ENCODE measurements at places on chromosomes 4 and X. TPM values are rescaled to one million over a fixed set of nuclear protein-coding genes. Genes with fewer than 3 reads are reported as not detected.

DNA sequence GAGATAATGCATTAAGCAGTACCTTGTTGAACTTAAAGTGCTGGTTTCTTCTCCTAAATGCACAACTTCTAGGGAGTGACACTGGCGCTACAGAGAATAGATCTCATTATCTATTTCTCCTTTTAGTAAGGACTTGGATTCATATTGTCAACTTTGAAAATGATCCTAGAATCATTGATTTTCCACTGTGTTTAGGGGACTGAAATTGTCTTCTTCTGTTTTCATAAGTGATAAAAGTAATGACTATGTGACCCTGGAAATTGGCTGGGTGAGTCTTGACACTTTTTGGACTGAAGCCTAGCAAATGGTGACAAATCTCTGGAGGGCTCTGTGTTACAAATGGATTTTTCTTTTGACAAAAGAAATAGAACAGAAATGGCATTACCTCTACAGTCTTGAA, 167.8 kb downstream of the NDST4 start:
- no peak overlapping the region for H3K27ac ChIP-seq
- no peaks in the 10 kb centered on the region for H3K36me3 ChIP-seq
- no peak for DNase-seq
- no peaks in the 10 kb centered on the region for H3K4me1 ChIP-seq
- no peaks in the 10 kb centered on the region for H3K27me3 ChIP-seq
- H3K4me3 ChIP-seq, result no peak overlapping the region

FAM9B gene
- not detected for total RNA-seq

- no peak overlapping the region for H3K27ac ChIP-seq
- no peak for DNase-seq
- H3K4me3 ChIP-seq, result no peak overlapping the region
- no peaks in the 10 kb centered on the region for H3K27me3 ChIP-seq
- no peaks in the 10 kb centered on the region for H3K4me1 ChIP-seq
- no peaks in the 10 kb centered on the region for H3K36me3 ChIP-seq
Measured at GRCh38 chrX:123256378-123256777, 72.3 kb downstream of the GRIA3 start.

CXorf66 gene
- total RNA-seq, result not detected

GRCh38 chr4:121138039-121138825, 25.9 kb downstream of the TNIP3 start:
- H3K4me3 ChIP-seq, result no peak overlapping the region
- no peaks in the 10 kb centered on the region for H3K36me3 ChIP-seq
- peak; percentile 29 for DNase-seq
- no peaks in the 10 kb centered on the region for H3K27me3 ChIP-seq
- H3K27ac ChIP-seq, result peak overlapping the region; percentile 49

GRCh38 chr4:151541389-151542071, 132.6 kb downstream of the FHIP1A start:
- no peak overlapping the region for H3K4me3 ChIP-seq
- no peaks in the 10 kb centered on the region for H3K4me1 ChIP-seq
- H3K27me3 ChIP-seq, result no peaks in the 10 kb centered on the region
- no peaks in the 10 kb centered on the region for H3K36me3 ChIP-seq
- no peak overlapping the region for H3K27ac ChIP-seq
- no peak for DNase-seq

DNA sequence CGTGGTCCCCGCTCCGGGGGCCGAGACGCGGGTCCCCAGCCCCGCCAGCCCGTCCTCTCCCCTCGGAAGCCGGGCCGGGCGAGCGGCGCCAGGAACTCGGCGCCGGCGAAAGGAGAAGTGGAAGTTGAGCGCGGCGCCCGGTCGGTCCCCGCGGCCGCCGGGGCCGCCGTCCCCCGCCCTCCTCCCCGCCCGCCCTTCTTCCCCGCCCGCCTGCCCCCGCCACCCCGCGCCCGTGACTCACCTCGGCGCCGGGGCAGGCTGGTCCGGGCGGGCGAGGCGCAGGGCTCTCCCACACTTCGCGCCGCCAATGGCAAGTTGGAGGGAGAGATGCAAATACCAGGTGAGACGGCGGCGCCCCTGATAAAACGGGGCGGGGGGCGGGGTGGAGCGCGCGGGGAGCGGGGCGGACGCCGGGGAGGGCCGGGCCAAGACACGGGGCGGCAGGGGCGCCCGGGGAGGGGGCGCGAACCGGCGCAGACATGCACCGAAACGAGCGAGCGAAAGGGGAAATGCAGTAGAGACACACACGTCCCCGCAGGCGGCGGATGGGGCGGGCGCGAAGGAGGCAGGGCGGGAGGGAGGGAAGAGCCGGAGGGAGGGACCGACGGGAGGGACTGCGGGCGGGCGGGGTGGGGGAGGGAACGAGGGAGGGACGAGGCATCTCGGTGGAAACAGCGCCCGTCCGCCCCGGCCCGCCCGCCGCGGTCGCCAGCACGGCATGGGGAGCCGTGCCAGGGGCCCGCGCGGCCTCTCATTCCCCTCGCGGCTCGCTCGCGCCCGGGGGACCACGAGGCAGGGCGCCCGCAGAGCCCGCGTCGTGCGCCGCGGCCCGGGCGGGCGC, at the start of gene ELF4:
TSS of gene ELF4 (minus strand) at position 119 of the 841 bp plus-strand sequence. CDS start 29,167 bp downstream, outside the sequence.
- peaks cover 37% of the 10 kb centered on the region for H3K4me1 ChIP-seq
- H3K36me3 ChIP-seq, result peaks cover 3% of the 10 kb centered on the region
- no peaks in the 10 kb centered on the region for H3K27me3 ChIP-seq
- H3K27ac ChIP-seq, result peak within 1 kb of the TSS; percentile 50

DNA sequence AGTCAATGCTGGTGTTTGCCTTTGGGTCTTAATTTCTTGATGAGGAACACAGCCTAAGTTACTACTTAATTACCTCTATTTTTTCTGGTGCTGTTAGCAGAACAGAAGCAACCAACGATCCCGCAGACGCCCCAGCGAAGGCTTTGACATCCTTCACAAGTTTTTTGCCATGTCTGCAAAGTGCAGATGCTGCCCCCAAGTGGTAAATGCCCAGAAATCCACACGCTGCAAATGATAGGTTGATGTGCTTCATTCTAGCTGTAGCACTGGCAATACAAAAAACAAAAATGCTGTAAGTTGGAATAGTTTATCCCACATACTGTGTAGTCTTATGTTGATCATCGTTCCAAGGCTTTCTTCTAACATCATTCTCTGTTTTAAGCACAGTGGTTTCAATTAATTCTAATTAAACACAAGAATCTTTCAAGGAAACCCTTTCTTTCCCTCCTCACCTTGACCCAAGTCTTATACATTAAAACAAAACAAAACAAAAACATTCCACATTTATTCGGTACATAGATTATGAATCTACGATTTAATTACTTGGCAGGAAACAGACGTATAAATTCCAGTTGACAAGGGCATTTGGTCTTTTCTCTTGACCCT, 1.2 kb downstream of the PNPLA4 start:
- no peak overlapping the region for H3K27ac ChIP-seq
- no peak overlapping the region for H3K4me3 ChIP-seq
- H3K4me1 ChIP-seq, result peaks cover 13% of the 10 kb centered on the region
- no peaks in the 10 kb centered on the region for H3K27me3 ChIP-seq
- peak; percentile 44 for DNase-seq

GRCh38 chr4:152464030-152464823, 71.7 kb downstream of the FBXW7 start:
- DNase-seq, result no peak
- no peaks in the 10 kb centered on the region for H3K27me3 ChIP-seq
- H3K27ac ChIP-seq, result peak overlapping the region; percentile 13
- peaks cover 11% of the 10 kb centered on the region for H3K4me1 ChIP-seq

TKTL2 gene
- not detected for total RNA-seq

DNA sequence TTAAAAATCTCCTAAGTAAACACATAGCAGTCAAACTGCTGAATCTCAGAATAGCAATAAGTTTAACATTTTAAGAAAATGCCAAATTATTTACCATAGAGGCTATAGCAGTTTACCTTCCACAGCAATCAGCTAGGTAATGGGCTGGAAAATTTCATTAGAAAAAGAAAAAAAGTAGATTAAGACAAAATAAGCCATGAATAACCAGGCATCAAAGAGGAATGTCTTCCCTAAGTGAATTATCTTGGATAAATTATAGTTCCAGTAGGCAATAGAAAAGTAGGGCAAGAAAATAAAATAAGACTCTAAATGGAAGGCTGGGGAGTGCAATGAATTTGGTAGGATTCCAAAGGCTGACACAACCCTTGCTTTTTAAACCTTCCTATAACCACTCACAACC, 722.8 kb downstream of the TRAM1L1 start:
- no peak for DNase-seq
- H3K36me3 ChIP-seq, result no peaks in the 10 kb centered on the region
- no peak overlapping the region for H3K27ac ChIP-seq

GRCh38 chr4:35884714-35885480, 359.4 kb downstream of the ARAP2 start:
- no peaks in the 10 kb centered on the region for H3K4me1 ChIP-seq
- no peak overlapping the region for H3K4me3 ChIP-seq
- H3K27ac ChIP-seq, result no peak overlapping the region
- no peaks in the 10 kb centered on the region for H3K27me3 ChIP-seq
- H3K36me3 ChIP-seq, result no peaks in the 10 kb centered on the region
- DNase-seq, result no peak

- peaks cover 8% of the 10 kb centered on the region for H3K4me1 ChIP-seq
- peak overlapping the region; percentile 11 for H3K4me3 ChIP-seq
- H3K27me3 ChIP-seq, result no peaks in the 10 kb centered on the region
Measured at GRCh38 chr4:104967034-104967401, 179.7 kb upstream of the TET2 start.

- H3K27ac ChIP-seq, result no peak overlapping the region
- DNase-seq, result no peak
- no peaks in the 10 kb centered on the region for H3K4me1 ChIP-seq
- no peak overlapping the region for H3K4me3 ChIP-seq
Measured at GRCh38 chr4:186294160-186294559, 28.2 kb downstream of the F11 start.

DNA sequence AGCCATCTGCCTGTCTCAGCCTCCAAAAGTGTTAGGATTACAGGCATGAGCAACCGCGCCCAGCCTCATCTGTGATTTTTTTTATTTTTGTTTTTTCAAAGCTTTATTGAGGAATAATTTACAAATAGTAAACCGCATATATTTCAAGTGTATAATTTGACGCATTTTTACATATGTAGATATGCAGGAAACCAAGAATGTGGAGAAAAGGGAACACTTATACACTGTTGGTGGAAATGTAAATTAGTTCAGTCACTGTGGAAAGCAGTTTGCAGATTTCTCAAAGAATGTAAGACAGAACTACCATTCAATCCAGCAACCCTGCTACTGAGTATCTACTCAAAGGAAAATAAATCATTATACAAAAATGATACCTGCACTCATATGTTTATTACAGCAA, 85.9 kb downstream of the SLC16A2 start:
- H3K27ac ChIP-seq, result no peak overlapping the region
- no peaks in the 10 kb centered on the region for H3K27me3 ChIP-seq
- H3K36me3 ChIP-seq, result no peaks in the 10 kb centered on the region

DNA sequence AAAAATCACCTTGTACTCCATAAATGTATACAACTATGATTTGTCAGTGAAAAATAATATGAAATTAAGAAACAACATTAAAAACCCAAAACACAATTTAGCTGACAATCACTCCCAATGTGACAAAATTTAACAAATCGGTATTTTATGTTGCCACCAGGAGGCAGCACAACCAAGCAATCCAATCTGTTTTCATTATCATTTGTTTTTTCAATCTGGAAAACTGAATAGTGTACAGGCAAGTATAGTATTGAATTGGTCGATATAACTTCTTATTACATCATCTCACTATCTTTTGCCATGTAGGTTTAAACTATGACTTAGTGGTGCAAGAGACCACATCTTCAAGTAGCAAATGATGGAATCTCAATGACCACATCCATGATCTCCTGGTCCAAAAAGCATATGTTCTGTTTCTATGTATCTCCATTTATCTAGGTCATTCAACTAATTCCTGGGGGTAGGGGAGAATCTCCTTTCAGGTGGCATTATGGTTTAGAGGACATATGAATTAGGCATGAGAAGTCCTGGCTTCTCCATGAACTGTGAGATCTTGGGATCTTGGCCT, 112.9 kb upstream of the AGA start:
- no peaks in the 10 kb centered on the region for H3K27me3 ChIP-seq
- H3K27ac ChIP-seq, result no peak overlapping the region
- H3K4me3 ChIP-seq, result no peak overlapping the region
- no peaks in the 10 kb centered on the region for H3K4me1 ChIP-seq
- H3K36me3 ChIP-seq, result no peaks in the 10 kb centered on the region

DNA sequence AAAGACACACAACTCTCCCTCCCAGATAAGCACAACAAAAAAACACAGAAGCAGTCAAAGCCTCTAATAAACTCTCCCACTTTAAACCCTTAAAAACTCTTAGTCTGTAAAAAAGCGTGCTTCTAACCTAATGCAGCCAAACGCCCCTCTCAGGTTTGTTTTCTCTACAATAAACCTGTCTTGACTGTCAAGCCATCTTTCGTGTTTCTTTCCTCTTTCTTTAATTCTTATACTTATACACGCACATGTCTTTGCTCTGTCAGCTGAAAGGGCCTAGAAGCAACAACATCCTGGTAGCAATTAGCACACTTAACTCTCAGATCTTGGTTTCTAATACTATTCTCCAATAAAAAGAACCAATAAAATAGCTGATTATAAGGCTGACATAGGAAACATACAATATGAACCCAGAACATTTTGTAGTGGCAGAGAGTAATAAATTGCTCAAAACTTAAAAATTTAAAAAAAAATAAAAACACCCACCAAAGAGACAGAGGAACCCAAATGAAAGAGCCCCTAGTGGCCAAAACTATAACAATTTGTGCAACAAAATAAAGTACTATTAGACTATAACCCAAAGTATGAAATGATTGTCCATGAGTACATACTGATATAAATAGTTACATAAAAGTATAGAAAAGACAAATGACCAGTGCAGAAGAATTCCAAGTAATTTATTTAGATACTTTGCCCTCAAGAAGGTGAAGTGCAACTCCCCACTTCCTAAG, 440.4 kb upstream of the ADGRL3 start:
- H3K27me3 ChIP-seq, result no peaks in the 10 kb centered on the region
- no peak for DNase-seq

HHIP gene
- total RNA-seq, result not detected

NAAA gene
- total RNA-seq, result 32.6 TPM

- H3K4me1 ChIP-seq, result peaks cover 34% of the 10 kb centered on the region
- H3K27me3 ChIP-seq, result no peaks in the 10 kb centered on the region
- H3K4me3 ChIP-seq, result peak overlapping the region; percentile 82
- H3K36me3 ChIP-seq, result no peaks in the 10 kb centered on the region
Measured at GRCh38 chr4:184536881-184537248, 62.5 kb upstream of the IRF2 start.

Measured in CD4-positive, alpha-beta T cell (primary cell).